ENCODE measurements at places on chromosomes 2 and 18.

DNA sequence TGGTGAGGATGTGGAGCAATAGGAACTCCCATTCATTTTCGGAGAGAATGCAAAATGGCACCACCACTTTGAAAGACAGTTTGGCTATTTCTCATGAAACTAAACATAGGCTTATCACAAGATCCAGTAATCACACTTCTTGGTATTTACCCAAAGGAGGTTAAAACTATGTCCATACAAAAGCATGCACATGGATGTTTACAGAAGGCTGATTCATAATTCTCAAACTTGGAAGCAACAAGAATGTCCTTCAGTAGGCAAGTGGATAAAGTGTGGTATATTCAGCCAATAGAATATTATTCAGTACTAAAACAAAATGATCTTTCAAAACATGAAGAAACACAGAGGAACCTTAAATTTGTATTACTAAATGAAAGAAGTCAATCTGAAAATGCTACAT is 440.6 kb downstream of the FBXO15 start:
- DNase-seq: no peak

GRCh38 chr2:110903548-110903947 is 171.2 kb downstream of the ACOXL start:
- no peak for DNase-seq

DNA sequence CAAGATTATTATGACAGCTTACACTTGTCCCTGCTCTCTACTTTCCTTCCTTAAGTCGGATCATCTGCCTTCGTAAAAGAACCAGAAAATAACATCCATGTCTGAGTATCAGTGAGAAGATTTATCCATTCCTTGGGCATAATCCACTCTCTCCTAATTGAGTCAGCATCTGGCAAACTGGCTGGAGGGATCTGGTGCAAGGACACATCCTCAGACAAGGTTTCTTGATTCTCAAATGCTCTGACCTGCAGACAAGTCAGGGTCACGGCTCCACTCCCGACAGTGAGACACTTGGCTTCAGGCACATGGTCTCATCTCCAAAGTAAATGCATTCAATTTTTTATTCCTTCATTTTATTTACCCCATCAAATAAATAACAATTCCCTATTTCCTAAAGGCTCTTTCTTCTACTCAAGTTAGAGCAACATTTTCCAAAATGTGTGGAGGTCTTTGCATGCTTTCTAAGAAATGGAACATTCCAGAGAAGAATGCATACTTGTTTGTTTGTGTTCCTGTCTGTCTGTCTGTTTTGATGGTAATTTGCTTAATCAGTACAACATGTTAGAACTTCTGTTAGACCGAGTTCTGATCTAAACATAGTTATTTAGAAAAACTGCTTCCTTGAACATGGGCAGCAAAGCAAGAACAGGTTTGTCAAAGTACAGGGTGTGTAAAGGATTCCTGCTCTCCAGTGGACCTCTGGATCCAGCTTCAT is 246.9 kb downstream of the IRS1 start:
- DNase-seq: no peak

DNA sequence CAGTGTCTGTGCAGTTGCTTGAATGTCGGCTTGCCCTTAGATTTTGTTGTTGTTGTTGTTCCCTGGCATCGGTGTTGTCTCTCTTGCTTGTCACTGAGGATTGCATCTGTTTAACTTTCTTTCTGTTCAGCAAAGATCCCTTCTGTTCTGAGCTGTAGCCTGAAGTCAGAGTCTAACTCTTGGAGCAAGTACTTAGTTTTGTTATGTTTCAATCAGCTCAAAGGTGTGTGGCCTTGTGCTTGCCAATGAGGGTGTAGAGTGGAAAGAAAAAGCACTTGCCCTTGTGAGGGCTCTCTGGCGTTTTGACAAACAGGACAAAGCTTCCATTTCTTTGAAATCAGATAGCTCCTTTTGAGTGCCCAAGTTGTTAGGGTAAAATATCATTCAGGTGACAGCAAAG is 757.1 kb upstream of the CDH7 start:
- DNase-seq: no peak
